ENCODE measurements at places on chromosomes 11 and 22.

DNA sequence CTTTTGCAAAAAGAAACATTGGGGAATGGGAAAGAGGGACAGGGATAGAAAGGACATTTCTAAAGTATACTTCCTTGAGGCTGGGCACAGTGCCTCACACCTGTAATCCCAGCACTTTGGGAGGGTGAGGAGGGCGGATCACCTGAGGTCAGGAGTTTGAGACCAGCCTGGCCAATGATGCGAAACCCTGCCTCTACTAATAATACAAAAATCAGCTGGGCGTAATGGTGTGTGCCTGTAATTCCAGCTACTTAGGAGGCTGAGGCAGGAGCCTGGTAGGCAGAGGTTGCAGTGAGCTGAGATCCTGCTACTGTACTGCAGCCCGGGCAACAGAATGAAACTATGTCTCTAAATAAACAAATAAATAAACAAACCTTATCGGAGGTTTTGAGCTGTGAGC lies 16.3 kb upstream of the TEF start:
- H3K27me3 ChIP-seq: no peaks in the 10 kb centered on the region
- no peaks in the 10 kb centered on the region for H3K36me3 ChIP-seq
- no peak for DNase-seq
- peaks cover 6% of the 10 kb centered on the region for H3K4me1 ChIP-seq

DNA sequence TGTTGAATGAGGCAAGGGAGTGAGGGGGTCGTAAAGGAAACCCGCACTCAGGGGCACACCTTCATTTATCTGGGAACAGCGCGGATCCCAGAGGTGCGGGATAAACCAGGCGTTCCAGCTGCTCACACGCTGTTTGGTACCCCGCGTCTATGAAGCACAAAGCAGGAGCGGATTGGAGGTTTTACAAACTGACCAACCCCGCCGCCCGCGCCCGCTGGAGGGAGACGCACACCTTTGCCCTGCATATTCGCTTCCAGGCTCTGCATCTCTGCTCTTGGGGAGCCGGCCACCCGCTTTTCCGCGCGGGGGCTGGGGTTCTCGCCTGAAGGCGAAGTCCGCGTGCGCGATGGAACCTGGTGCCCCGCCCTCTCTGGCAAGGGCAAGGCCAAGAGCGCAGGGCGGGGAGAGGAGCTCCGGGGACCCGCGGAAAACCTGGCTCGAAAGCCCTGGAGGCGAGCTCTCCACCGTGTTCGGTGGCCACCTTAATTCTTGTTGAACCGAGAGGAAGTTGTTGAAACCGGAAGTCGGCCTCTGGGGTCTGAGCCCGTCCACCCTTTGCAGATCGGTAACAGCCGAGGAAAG lies 6.8 kb upstream of the ALX4 start:
- no peak overlapping the region for H3K27ac ChIP-seq
- no peak overlapping the region for H3K4me3 ChIP-seq
- H3K27me3 ChIP-seq: peaks cover 38% of the 10 kb centered on the region

DNA sequence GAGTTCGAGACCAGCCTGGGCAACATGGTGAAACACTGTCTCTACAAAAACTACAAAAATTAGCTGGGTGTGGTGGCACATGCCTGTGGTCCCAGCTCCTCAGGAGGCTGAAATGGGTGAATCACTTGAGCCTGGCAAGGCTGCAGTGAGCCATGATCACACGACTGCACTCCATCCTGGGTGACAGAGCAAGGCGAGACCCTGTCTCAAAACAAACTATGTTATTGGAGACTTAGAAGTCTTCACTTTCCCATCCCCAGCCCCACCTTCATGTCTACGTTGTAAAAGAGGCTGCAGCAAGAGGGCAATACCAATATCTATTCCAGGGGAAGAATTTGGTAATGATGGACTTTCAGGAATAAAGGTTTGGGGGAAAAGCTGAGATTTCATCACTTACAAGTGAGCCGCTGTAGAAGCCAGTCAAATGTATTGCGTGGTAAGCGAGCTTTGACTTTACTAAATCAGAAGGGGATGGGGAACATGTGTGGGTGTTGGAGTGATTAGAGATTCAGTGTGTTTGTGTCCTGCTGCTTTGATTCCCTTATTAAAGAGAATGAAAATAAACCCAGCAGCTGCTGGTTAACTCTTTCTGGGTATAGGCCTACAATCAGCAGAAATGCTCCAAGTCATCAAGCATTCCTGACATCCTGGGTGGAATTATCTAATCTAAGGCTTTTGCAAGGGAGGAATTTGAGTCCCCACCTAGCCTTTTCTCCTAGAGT lies 53.7 kb downstream of the UBASH3B start:
- no peak overlapping the region for H3K4me3 ChIP-seq
- H3K27me3 ChIP-seq: no peaks in the 10 kb centered on the region
- no peak overlapping the region for H3K27ac ChIP-seq
- H3K36me3 ChIP-seq: no peaks in the 10 kb centered on the region
- no peak for DNase-seq
- no peaks in the 10 kb centered on the region for H3K4me1 ChIP-seq

GRCh38 chr11:65112546-65113360 lies 1.1 kb downstream of the TM7SF2 start:
- DNase-seq: peak; percentile 84
- H3K27ac ChIP-seq: peak overlapping the region; percentile 83
- peaks cover 46% of the 10 kb centered on the region for H3K4me1 ChIP-seq
- no peaks in the 10 kb centered on the region for H3K27me3 ChIP-seq
- H3K4me3 ChIP-seq: peak overlapping the region; percentile 55

DNA sequence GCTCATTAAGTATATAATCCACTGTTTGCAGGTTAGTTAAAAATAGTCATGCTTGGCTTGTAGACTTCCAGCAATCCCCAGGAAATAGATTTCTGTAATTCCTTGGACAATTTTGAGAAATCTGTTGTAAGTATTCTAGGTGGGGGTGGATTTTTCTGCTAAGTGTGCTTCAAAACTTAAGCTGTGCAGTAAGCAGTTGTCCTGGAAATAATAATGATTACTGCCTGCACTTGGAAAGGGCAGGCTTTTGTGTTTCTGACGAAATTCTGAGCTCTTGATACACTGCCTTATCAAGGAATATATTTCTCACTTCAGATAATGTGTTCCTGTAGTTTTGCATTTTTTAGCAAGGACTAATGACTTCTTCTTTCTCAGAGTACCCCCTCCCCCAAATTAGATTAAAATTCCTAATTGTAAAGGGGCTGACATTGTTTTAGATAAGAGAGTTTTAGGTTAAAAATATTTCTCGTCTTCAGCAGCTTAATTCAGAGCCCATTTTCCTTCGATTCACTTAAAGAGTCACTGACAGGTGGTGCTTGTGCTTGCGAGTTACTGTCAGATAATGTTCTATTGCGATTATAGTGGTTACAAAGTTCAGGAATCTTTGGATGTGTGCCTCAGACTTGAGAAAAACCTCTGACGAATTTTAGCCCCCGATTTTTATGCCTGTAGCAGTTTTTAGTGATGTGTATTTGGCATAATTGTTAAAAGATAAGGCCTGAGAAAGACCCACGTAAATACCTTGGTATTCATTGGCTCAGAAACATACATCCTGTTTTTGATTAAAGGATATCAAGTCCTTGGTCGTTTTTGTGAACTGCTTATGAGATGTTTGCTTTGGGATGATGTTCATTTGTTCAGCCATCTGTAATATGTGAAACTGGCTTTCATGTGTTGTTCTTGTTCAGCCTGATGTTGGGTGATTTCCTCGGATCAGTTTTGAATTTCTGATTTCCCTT lies 120.5 kb downstream of the HIPK3 start:
- DNase-seq: no peak
- H3K36me3 ChIP-seq: no peaks in the 10 kb centered on the region
- H3K27me3 ChIP-seq: peaks cover 4% of the 10 kb centered on the region
- H3K4me1 ChIP-seq: peaks cover 9% of the 10 kb centered on the region
- no peak overlapping the region for H3K4me3 ChIP-seq

GRCh38 chr11:61476371-61476770 lies 32.2 kb upstream of the LRRC10B start:
- H3K36me3 ChIP-seq: no peaks in the 10 kb centered on the region
- no peaks in the 10 kb centered on the region for H3K27me3 ChIP-seq
- no peak overlapping the region for H3K4me3 ChIP-seq
- DNase-seq: no peak

DNA sequence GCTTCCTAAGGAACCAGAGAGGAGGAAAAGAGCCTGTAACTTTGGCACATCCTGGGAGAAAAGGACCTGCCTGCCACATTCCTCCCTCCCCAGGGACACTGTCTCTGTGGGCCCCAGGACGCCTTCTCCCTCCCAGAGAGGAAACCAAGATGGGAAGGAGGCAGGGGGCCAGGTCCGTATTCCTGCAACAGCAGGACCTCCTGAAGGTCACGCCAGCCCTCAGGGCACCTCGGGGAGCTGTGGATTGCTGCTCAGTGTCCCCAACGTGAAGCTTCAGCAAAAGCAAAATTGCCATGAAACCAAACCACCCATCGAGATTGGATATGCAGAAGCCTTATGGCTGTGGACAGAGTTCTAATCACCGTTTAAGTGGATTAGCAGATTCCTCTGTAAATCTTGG lies 86.7 kb downstream of the ARHGAP8 start:
- no peak overlapping the region for H3K27ac ChIP-seq
- H3K36me3 ChIP-seq: no peaks in the 10 kb centered on the region

GRCh38 chr11:123231256-123231655 lies 36.2 kb upstream of the CLMP start:
- no peaks in the 10 kb centered on the region for H3K27me3 ChIP-seq
- H3K27ac ChIP-seq: no peak overlapping the region
- no peaks in the 10 kb centered on the region for H3K36me3 ChIP-seq
- H3K4me3 ChIP-seq: no peak overlapping the region
- no peak for DNase-seq

GRCh38 chr11:15227011-15227410 lies 112.3 kb downstream of the INSC start:
- no peak overlapping the region for H3K27ac ChIP-seq
- no peaks in the 10 kb centered on the region for H3K4me1 ChIP-seq
- no peak overlapping the region for H3K4me3 ChIP-seq
- DNase-seq: no peak
- no peaks in the 10 kb centered on the region for H3K36me3 ChIP-seq
- no peaks in the 10 kb centered on the region for H3K27me3 ChIP-seq

DNA sequence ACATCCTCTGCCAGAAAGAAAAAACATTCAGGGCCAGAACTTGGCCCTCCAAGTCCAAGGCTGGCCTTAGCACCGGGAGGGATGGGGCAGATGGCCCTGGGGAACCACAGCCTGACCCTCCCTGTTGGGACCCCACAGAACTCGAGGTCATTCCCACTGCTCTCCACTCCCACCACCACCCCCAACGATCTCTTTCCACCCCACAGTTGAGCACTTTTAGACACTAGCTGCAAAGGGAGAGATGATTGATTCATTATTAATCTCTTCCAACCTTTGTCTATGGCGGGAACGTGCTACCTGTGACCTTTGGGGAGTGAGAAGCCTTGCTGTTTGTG lies 869.7 kb downstream of the BRD1 start:
- H3K4me3 ChIP-seq: no peak overlapping the region
- DNase-seq: no peak

GRCh38 chr11:40315122-40315521 lies 1144.3 kb downstream of the LRRC4C start:
- no peak for DNase-seq
- H3K27me3 ChIP-seq: no peaks in the 10 kb centered on the region
- no peak overlapping the region for H3K4me3 ChIP-seq
- H3K36me3 ChIP-seq: no peaks in the 10 kb centered on the region
- no peaks in the 10 kb centered on the region for H3K4me1 ChIP-seq
- no peak overlapping the region for H3K27ac ChIP-seq

All from liver (tissue), 10 donors.